Kidney (tissue), 22 donors: ENCODE measurements at places on chromosomes 7 and 10. TPM values are rescaled to one million over a fixed set of nuclear protein-coding genes. Genes with fewer than 3 reads are reported as not detected.
A peak's percentile ranks its signal among the peaks of the same experiment; 100 is the strongest.

DNA sequence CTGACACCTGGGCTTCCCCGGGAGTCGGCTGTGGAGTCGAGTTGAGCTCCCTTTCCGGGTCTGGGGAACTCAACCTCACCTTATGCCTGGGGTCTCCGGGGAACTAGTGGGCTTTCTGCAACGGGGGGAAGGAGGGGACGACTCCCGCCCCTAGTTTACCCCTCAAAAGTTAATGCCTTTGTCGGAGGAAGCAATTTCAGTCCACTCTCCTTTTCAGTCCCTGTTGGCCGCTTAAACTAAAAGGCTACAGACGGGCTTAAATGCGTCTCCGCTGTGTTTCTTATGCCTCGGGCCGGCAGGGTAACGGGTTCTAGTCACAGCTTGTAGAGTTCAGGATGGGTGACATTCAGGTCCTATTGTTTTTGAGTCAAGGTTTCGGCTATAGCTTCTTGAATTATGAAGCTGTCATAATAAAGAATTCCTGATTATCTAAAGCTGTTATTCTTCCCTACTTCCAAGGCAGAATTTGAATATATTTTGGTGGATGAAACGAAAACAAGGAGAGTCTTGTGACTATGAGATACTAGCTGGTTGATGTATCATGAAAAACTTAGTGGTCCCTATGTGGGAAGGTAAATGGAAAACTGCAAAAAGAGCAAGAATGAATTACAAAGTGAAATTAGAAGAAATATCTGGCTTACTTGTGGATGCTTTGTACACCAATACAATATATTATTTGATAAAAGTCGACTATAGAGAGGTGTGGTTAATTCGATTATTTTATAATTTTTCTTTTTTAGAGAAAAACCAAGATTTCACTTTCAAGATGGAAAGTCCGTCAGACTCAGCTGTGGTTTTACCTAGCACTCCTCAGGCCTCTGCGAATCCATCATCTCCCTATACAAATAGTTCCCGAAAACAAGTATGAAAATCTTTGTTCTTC lies 495 bp downstream of the SFR1 start:
- DNase-seq: peak; percentile 7

DNA sequence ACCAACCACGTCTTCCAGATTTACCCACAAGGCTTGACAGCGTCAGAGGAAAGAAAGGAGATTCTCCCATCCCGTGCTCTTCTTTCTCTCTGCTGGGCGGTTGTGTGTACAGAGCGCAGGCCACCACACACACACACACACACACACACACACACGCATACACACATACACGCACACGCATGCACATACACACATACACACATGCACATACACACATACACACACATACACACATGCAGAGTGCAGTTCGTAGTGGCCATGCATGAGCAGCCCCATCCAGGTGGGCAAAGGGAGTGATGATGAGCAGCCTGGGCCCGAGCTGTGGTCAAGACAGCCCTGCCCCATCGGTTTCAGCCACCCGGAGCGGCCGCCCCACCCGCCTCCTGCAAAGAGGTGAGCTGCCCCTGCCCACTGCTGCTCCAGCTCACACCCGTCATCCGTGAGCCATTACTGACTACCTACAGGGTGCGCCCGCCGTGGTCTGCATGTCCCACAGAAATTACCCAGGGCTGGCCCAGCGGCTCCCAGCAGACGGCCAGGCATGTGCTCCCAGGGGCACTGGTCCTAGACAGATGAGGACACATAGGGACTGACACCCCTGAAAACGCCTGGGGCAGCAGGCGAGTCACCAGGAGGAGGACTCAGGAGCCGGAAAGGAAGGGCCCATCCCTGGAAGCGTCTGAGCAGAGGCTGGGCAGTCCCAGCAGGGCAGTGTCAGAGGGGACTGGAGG lies 69.6 kb downstream of the ASB13 start:
- no peak for DNase-seq

DNA sequence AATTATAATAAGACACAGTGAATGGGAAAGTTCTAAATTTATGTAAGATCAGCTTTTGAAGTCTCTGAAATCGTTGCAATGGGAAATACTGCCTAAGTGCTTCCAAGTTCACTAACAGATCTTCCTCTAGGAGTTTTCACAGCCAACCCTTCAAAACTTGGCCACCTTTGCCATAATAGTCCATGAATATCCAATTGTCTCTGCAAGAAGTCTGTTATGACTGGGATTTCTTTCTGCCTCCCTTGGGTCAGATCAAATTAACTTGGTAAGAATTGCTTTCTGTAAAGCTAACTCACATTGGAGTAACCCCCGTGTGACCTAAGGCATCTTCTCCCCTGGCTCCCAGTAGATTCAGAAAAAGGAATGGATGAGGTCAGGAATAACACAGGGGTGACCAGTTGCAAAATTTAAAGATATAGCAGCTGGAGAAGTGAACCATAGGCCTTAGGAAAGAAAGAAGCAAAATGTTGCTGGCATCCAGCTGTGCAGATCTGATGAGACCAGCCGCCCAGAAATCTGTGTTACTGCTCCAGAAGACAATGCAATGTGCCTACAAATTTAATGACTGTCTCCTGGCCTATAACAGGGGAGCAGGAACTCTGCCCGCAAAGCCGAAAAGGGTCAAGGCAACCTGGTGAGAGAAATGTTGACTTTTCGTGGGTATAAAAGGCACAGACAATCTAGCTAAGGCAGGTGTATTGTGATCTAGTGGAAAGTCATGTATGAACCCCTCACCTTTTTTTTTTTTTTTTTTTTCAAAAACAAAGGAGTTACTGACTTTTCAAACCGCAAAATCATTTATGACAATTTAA lies 7.5 kb upstream of the OPTN start:
- DNase-seq: no peak

- no peak for DNase-seq
These were observed 5.4 kb upstream of the STK17A start for GRCh38 chr7:43577485-43577951.

The PLXNA4 gene
- total RNA-seq: 3.5 TPM

- DNase-seq: no peak
These were observed 481 bp upstream of the NPM3 start for GRCh38 chr10:101783736-101784118.

The AKR1C8 gene
- total RNA-seq: 0.66 TPM

The BAMBI gene
- total RNA-seq: 19.5 TPM
